ENCODE measurements at places on chromosomes 13 and 19. TPM values are rescaled to one million over a fixed set of nuclear protein-coding genes. Genes with fewer than 3 reads are reported as not detected.

DNA sequence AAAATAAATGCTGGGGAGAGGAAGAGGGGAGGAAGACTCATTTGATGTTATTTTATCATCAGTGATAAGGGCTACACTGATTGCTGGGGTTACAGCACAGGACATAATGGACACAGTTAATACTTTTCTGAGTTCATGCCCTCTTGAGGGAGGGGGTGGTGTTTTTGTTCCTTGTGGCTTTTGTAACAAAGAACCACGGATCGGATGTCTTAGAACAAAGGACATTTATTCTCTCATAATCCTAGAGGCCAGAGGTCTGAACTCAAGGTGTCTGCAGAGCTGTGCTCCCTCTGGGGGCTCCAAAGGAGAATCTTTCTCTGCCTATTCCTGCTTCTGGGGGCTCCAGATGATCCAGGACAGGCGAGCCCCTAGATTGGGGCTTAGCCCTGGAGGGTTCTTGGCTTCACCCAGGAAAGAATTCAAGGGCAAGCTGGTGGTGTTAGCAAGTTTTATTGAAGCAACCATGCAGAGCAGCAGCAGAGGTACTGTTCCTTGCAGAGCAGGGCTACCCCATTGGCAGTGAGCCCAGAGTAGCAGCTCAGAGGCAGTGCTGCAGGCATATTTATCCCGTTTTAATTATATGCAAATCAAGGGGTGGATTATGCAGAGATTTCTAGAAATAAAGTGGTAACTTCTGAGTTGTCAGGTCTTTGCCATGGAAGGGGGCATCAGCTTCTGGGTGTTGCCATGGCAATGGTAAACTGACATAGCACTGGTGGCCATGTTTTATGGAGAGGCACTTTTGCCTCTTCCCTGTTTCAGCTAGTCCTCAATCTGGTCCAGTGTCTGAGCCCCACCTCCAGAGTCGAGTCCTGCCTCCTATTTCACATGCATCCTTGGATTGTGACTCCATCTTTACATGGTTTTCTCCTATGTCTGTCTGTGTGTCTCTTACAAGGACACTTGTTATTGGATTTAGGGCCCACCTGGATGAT, 18.0 kb downstream of the VAV1 start:
- DNase-seq = no peak

GRCh38 chr19:53094754-53095575, 8.3 kb downstream of the ZNF160 start:
- DNase-seq = no peak

- DNase-seq = no peak
These were observed 214.0 kb upstream of the SOX1 start for GRCh38 chr13:111852725-111853518.

- DNase-seq = peak; percentile 35
These were observed 22.6 kb downstream of the ERCC5 start for GRCh38 chr13:102868366-102868936.

- peak; percentile 88 for DNase-seq
These were observed 23.5 kb downstream of the URI1 start for GRCh38 chr19:29965492-29965891.

GRCh38 chr19:1063030-1063908, 3.7 kb upstream of the ARHGAP45 start:
- DNase-seq = no peak

DNA sequence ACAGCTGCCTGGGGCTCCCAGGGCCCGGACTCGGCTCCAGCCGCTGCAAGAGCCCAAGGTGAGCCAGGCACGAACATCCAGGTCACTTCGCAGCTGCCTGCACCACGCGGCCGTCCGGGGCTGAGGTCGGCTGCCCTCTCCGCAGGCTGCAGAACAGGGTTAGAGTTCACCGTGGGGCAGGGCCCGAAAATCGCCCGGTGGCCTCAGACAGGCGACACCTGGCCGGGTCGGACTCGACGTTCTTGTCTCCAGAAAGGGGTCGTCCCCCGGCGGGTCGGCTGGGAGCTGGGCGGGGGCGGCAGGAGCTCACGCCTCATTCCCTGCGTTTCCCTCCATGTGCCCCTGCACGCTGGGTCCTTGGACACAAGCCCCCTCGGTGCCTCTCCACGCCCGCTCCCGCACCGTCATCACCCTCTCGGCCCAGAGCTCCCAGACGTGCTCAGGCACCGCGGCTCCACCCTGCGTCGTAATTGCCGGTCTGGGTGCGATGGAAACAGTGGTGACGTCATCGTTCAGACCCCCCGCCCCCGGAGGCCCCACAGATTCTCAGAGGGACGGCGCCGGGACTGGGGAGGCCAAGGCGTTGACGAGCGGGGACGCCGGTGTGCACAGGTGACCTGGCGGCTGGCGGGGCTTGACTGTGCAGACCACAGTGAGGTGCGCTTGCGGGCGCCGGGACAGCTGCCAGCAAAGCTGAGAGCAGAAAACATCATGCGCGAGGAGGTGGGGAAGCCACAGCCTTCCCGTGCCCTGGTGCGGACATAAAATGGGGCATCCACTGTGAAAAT, 4.0 kb upstream of the GRIN3B start:
- peak; percentile 53 for DNase-seq

GRCh38 chr13:52921194-52921593, 72.8 kb upstream of the PCDH8 start:
- DNase-seq = no peak

DNA sequence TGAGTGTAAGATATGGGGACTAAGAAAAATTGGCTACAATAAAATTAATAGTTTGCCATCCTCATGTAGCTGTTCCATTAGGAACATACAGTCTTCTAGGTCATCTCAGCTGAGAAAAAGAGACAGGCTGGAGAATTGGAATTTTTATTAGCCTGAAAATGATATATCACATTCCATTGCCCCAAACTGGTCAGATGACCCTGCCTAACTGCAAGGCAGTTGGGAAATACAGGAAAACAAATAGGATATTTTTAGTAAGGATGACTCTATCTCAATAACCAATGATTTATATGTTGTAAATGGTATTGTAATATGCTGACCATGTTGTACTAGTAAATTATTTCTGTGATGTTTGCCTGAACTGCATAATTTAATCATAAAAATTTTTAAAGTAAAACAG, 673.8 kb downstream of the PCDH9 start:
- DNase-seq = peak; percentile 16

GRCh38 chr19:51139299-51140014, 2.6 kb upstream of the SIGLEC7 start:
- no peak for DNase-seq

- peak; percentile 86 for DNase-seq
These were observed 1300.7 kb downstream of the PCDH9 start for GRCh38 chr13:65929436-65929835.

- DNase-seq = no peak
These were observed 21.9 kb downstream of the UQCRFS1 start for GRCh38 chr19:29191005-29191404.

GRCh38 chr13:94480672-94481145, 1.2 kb upstream of the DCT start:
- peak; percentile 20 for DNase-seq

DNA sequence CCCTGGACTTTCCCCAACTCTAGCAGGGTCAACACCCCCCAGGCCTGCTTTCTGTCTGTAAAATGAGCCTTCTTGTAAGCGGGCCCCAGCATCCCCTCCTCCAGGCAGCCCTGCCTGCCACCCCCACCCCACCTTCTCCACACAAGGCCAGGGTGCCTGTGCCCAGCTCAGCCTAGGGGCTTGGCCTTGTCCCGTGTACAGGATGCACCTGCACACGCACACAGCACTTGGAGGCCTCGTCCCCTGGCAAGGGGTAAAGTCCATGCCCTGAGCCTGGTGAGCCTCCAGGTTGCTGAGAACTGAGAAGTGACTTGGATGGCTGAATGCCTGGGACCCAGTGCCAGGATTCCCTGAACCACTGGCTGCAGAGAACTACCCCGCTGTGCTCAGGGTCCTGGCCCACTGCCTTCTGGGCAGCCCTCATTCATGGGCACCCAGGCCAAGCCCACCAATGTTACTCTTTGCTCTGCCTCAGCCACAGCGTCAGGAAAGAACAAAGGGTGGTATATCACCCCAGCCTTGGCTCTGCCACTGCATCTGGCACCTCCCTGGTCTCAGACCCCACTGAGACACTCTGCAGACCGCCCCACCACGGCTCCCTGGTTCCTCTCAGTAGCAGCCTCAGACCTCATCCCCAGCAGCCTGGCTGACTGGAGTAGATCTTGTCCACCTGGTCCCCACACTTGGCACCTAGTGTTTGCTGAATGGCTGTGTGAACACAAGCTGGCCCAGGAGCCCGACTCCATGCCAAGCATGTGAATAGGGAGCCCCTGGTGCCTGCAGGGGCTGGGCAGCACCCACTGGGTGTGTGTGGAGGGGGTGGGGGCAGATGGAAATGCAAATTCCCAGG, 1.8 kb upstream of the TM6SF2 start:
- no peak for DNase-seq

Gene FDX2
- 40.8 TPM for total RNA-seq

Gene ZNF763
- total RNA-seq = 0.90 TPM

Gene NLRP11
- not detected for total RNA-seq

Gene TMC4
- 0.72 TPM for total RNA-seq

Gene GPR18
- not detected for total RNA-seq

Gene C5AR2
- not detected for total RNA-seq
